CD8-positive, alpha-beta memory T cell (primary cell): ENCODE measurements at places on chromosomes 6 and 20. TPM values are rescaled to one million over a fixed set of nuclear protein-coding genes. Genes with fewer than 3 reads are reported as not detected.

GRCh38 chr6:116528780-116529179 is 16.7 kb downstream of the TRAPPC3L start:
- H3K4me3 ChIP-seq = no peak overlapping the region
- no peak overlapping the region for H3K27ac ChIP-seq
- peaks cover 9% of the 10 kb centered on the region for H3K27me3 ChIP-seq
- DNase-seq = no peak
- H3K36me3 ChIP-seq = no peaks in the 10 kb centered on the region
- no peaks in the 10 kb centered on the region for H3K4me1 ChIP-seq

DNA sequence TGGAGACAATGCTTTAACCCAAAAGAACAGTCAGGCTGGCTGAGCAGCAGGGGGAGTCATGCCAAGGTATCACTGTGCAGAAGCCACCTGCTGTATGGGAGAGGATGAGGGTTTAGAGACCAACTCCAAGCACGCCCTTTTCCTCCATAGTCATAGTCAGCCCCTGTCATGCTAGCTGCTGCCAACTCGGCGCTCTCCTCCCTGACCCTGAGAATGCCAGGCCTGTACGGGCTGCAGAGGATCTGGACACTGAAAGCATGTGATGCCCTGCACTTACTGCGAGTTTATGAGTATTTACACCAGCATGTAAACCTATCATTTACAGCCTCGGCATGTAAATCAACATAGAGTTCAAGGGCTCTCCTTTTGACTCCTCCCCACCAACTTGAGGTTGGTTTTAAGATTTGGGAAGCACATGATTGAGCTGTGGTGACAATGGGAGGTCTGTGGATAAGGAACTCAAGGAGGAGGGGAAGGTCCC is 11.7 kb upstream of the SCUBE3 start:
- H3K27me3 ChIP-seq = peaks cover 5% of the 10 kb centered on the region
- no peak overlapping the region for H3K4me3 ChIP-seq
- no peak overlapping the region for H3K27ac ChIP-seq

MEI4 gene
- not detected for total RNA-seq

IMPG1 gene
- not detected for total RNA-seq
